ENCODE measurements at places on chromosomes 5 and 9. TPM values are rescaled to one million over a fixed set of nuclear protein-coding genes. Genes with fewer than 3 reads are reported as not detected.
A peak's percentile ranks its signal among the peaks of the same experiment; 100 is the strongest.

- DNase-seq, result no peak
Measured at GRCh38 chr5:160092514-160092913, 26.7 kb downstream of the PWWP2A start.

DNA sequence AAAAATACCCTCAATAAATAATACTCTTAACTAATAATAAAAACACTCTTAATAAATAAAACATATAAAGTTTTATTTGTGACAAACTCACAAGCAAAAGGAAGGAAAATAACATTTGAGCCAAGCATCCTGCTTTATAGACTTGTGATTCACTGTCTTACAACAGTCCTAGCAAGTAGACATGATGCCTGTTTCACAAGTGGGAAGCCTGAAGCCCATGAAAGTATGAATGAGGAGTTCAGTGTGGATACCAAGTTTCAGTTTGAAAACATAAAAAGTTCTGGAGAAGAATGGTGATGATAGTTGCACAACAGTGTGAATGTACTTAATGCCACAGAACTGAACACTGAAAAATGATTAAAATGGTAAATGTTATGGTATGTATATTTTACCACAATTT, 10.9 kb downstream of the HABP4 start:
- peak; percentile 85 for DNase-seq

AGXT2 gene
- under 0.01 TPM for total RNA-seq

DNA sequence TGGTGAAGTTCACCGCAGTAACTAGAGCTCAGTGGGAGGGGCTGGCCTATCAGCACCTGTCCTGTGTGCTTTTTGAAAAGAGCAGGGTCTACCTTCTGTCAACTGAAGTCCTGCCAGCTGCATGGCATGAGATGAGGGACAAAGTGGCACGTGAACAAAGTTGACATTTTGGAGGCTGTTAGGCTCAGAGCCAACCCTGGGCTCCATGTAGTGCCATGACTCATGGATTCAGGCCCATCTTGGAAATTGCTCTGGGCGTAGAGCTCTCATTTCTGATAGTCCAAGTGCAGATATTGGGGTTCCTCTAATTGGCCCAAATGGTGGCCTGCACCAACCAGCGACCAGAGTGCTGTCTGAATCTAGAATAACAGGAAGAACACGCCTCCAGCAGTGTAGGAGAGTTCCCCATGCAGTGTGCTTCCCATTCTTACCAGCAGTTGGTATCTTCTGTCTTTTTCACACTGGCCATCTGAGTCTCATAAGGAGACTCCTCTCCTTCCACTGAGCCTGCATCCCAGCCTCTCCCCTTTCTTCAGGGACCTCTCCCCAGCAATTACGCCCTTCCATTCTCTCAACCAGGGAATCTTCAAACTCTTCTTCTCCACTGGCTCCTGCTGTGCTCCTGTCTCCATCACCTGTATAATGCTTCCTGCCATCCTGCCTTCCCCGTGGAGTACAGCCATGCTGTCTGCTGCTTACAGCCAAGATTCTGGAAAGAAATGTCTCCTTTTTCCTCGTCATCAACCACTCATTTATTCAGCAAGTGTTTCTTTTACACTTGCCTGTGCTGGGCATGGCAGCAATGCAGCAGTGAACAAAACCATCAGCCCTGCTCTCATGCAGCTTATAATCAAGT, 30.4 kb downstream of the IRF1 start:
- no peak for DNase-seq

- no peak for DNase-seq
Measured at GRCh38 chr5:5536871-5537270, 114.4 kb downstream of the ICE1 start.

SHC3 gene
- 11.7 TPM for total RNA-seq
